Neural crest cell (in vitro differentiated cells): ENCODE measurements at places on chromosomes 6 and 20.

DNA sequence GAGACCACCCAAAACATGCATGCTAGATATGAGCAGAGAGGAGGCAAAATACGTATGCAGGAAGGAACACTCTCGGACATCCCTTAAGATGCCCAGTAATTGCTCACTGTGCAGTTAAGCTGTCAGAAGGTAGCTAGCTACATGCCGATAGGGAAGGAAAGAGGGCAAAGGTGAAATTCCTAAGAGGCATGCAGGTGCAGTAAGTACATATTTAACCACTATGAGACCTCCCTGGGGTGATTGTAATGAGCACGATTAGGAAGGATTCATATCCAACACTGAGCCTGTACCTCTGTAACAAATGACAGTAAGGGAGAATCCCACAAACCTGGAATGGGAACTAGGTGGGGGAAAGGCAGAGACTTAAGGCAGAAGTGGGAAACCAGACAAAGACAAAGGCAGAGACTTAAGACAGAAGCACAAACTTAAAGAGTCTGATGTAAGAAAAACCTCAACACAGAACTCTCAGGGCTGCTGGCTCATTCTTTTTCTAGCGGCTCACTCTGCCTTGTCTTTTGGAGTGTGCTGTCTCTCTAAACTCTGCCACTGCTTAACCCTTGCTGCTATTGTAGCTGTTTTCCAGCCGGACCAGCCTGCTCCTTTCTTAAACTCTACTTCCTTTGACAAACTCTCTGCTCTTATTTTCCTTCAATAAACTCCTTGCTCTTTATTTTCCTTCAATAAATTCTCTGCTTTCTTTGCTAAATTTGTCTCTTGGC is 148.1 kb downstream of the UBE3D start:
- H3K27me3 ChIP-seq, result no peaks in the 10 kb centered on the region
- DNase-seq, result no peak
- H3K36me3 ChIP-seq, result peaks cover 17% of the 10 kb centered on the region

- peaks cover 9% of the 10 kb centered on the region for H3K36me3 ChIP-seq
- no peak overlapping the region for H3K4me3 ChIP-seq
- DNase-seq, result peak; percentile 34
- H3K4me1 ChIP-seq, result peaks cover 11% of the 10 kb centered on the region
These were observed 43.6 kb downstream of the MDGA1 start for GRCh38 chr6:37653933-37654565.

DNA sequence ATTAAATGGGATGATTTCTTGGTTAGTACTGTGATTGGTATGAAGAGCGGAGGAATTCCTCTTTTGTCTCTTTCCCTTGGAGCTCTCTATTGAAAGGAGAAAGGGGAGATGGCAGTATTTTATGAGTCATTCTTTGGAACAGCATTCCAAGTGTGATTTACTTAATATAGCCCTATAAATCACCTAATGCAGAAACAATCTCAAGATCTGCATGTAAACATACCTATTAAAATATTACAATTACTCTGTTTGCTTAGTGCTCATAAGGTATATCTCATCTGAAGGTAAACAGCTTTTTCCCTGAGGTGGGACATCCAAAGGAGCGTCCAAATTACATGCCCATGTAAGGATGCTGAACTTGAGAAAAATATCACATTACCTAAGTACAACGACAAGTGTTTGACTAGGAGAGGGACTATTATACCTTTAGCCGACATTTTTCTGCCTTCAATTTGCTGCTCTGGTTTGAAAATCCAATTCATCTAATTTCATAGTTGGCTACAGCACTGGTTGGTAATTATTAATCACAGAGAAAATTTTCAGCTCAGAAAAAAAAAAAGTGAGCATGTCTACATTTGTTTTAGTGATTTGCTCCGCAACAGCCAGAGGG is 229.0 kb downstream of the FOXC1 start:
- H3K27ac ChIP-seq, result no peak overlapping the region
- no peak for DNase-seq
- H3K36me3 ChIP-seq, result no peaks in the 10 kb centered on the region
- peaks cover 30% of the 10 kb centered on the region for H3K4me1 ChIP-seq

DNA sequence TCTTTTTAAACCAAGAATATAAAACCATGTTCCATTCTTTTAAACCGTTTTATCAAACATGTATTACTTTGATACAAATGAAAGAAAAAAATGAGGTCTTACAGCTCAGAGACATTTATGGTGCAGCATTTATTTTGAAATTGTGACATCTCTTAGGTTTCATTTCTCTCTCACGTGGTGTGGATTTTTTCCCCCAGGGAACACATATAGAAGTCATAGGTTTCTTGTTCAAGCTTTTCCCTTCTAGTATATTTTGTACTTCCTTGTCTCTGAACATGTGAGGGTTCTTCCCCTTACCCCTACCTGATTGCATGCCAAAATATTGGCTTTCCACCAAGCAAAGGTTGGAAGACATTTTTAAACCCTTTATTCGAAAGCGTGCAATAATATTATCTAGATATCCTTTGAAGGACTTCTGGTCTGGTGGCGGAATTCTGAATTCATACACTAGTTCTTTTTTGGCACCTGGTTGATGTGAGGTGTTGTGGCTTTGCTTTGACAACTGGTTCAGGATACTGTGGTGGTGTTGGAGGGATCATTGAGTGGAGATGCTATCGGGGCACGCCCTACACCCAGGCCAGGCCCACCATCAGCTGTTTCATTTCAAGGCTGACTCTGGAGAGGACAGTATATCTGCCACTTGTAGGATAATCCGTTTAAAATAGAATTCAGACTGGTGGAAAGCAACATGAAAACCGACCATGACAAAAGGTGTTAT is 5.6 kb upstream of the FAM50B start:
- H3K4me3 ChIP-seq, result no peak overlapping the region
- H3K36me3 ChIP-seq, result no peaks in the 10 kb centered on the region
- peaks cover 3% of the 10 kb centered on the region for H3K27me3 ChIP-seq
- no peak for DNase-seq
- H3K4me1 ChIP-seq, result peaks cover 19% of the 10 kb centered on the region
- H3K27ac ChIP-seq, result no peak overlapping the region

GRCh38 chr6:68087399-68088133 is 547.5 kb upstream of the ADGRB3 start:
- no peaks in the 10 kb centered on the region for H3K27me3 ChIP-seq
- H3K27ac ChIP-seq, result no peak overlapping the region
- no peaks in the 10 kb centered on the region for H3K36me3 ChIP-seq
- H3K4me1 ChIP-seq, result no peaks in the 10 kb centered on the region
- no peak overlapping the region for H3K4me3 ChIP-seq

DNA sequence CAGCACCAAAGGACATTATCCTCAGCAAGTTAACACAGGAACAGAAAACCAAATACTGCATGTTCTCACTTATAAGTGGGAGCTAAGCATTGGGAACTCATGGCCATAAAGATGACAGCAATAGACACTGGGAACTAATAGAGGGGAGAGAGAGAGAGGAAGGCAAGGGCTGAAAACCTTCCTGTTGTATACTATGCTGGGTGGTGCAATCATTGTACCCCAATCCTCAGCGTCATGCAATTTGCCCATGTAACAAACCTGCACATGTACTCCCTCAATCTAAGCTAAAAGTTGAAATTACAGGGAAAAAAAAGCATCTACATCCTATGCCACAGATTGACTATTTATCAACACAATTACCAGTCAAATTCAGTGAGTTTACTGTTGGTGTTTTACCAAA is 20.0 kb upstream of the VNN1 start:
- no peaks in the 10 kb centered on the region for H3K27me3 ChIP-seq
- H3K4me3 ChIP-seq, result no peak overlapping the region
- no peaks in the 10 kb centered on the region for H3K4me1 ChIP-seq
- H3K36me3 ChIP-seq, result no peaks in the 10 kb centered on the region
- H3K27ac ChIP-seq, result no peak overlapping the region

DNA sequence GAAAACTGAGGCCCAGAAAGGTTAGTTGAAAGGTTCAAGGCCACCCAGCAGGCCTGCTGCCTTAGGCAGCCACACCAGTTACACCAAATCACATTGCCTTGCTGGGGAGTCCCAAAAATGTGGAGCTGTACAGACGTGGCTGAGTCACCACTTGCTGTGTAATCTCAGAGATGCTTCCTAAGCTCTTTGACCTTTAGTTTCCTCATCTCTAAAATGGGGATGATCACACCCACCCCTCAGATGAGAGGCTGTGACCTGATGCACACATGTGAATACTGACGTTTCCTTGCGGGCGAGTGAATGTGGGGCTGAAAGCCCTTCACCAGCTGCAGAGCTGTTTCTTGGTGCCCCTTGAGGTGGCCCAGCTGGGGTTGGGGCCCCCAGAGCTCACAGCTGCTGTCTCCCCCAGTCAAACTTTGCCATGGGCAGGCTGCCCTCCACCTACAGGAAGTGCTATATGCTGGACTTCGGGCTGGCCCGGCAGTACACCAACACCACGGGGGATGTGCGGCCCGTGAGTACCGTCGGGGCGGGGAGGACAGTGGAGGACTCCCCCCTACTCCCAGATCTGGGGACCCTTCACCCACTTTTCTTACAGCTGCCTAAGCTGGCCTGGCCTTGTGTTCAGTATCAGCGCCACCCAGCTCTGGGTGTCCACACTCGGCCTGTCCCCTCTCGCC is 11.0 kb downstream of the TTBK1 start:
- H3K27ac ChIP-seq, result no peak overlapping the region
- H3K27me3 ChIP-seq, result peaks cover 14% of the 10 kb centered on the region
- peaks cover 14% of the 10 kb centered on the region for H3K4me1 ChIP-seq

DNA sequence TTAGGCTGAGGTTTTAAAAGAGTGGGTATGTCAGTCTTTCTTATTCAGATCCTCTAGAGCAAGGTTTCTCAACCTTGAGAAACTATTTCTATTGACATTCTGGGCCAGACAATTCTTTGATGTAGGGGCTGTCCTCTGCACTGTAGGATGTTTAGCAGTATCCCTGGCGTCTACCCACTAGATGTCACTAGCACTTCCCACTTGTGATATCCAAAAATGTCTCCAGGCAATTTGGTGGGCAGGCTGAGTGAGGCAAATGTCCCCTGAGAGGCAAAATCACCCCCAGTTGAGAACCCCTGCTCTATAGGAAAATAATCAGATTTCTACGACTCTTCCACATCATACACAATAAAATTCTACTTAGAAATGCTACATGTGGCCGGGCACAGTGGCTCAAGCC is 7.7 kb upstream of the ZKSCAN8 start:
- peak overlapping the region; percentile 39 for H3K27ac ChIP-seq
- DNase-seq, result peak; percentile 13
- H3K27me3 ChIP-seq, result no peaks in the 10 kb centered on the region
- H3K4me1 ChIP-seq, result peaks cover 51% of the 10 kb centered on the region

DNA sequence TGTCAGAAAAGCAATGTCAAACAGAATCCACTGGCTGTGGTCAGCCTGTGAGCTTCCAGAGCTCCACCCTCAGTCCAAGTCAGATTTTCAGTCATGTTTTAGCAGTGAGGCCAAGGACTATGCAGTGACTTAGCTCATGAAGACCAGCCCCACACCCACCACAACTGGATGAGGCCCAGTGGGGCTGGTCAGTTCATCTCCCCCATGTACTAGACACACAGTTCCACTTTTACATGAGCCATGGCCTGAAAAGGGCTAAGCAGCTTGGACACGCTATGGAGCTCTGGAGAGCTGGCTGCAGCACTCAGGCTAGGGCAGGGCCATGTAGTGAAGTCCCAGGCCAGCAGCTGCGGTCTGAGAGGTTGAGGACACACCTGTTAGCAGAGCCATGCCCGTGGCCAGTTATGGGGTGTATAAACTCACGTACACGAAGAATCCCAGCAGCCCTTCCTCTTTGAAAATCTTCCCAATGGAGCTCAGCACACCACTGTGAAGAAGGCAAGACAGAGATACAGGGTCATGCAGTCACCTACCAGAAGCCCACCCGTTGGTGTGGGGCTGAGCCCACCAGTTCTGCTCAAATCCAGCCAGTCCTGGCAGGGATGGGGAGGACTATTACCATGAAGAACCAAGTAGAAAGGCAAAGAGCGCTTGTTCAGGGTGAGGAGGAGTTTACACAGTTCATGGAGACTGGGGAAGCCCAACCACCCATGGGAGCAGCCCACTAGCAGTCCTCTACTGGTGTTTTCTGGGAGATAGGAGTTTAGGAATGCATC is 10.6 kb downstream of the MTCH1 start:
- H3K27ac ChIP-seq, result no peak overlapping the region
- no peak for DNase-seq
- peaks cover 7% of the 10 kb centered on the region for H3K36me3 ChIP-seq
- no peaks in the 10 kb centered on the region for H3K27me3 ChIP-seq

DNA sequence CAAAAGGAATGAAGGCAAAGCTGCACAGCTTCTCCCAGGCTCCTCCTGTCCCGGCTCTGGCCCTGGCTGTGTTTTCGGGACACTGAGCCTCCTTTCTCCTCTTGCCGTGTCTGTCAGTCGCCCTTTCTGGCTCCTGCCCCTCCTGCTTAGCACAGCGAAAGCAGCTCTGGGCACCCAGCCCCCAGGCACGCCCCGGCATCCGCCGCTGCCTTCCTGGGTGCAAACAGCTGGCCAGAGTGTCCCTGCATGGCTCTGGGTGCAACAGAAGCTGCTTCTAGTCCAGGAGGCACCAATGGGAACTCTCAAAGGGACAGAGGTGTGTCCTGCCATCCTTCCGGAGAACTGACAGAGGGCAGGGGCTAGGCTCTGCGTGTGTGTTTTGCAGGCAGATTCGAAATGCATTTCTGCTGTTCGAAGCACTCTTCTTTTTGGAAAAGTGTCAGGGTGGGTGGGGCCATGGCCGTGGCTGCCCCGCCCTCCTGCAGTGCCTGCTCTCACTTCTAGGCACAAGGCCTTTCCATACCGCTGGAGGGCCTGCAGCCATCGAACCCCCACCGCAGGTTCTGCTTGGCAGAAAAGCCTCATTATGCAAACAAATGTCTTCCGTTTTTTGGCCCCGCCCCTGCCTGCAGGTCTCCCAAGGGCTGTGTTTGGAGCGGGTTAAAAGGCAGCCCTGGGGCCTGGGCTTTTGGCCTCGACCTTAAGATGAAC is 15.5 kb downstream of the COL9A3 start:
- peaks cover 16% of the 10 kb centered on the region for H3K4me1 ChIP-seq
- peak overlapping the region; percentile 49 for H3K4me3 ChIP-seq
- no peaks in the 10 kb centered on the region for H3K27me3 ChIP-seq
- no peak overlapping the region for H3K27ac ChIP-seq
- DNase-seq, result no peak
- no peaks in the 10 kb centered on the region for H3K36me3 ChIP-seq

GRCh38 chr6:146041282-146041681 is 12.4 kb downstream of the GRM1 start:
- no peak for DNase-seq
- H3K27me3 ChIP-seq, result peaks cover 12% of the 10 kb centered on the region
- no peaks in the 10 kb centered on the region for H3K36me3 ChIP-seq
- no peaks in the 10 kb centered on the region for H3K4me1 ChIP-seq

DNA sequence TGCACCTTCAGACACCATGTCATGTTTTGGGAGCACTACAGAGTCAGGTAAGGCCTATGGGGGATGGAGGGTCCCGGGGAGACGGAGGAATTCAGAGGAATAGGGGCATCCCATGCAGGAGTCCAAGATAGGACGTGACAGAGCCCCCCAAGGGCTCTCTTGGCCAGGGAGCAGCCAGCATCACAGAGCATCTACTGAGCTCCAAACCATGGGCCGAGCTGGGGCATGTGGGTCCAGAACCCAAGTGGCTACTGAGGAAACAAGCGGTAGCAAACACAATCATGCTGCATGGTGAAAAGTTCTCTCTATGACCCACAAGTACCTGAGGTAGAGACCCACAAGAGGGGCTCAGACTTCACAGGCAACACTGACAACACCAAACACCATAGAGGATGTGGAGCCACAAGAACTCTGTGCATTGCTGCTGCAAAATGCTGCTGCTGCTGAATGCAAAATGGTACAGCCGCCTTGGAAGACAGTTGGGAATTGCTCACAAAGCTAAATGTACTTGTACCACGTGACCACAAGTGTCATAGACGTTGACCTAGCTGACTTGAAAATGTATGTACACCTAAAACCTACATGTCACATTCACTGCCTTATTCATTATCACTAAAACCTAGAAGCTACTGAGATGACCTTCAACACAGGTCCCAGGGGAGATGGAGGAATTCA is 33.4 kb upstream of the MAS1L start:
- no peak overlapping the region for H3K27ac ChIP-seq
- H3K4me3 ChIP-seq, result no peak overlapping the region
- DNase-seq, result no peak
- H3K4me1 ChIP-seq, result no peaks in the 10 kb centered on the region
